Esophagus mucosa (tissue), 1 donor: ENCODE measurements at places on chromosomes 2 and 18. TPM values are rescaled to one million over a fixed set of nuclear protein-coding genes. Genes with fewer than 3 reads are reported as not detected.

DNA sequence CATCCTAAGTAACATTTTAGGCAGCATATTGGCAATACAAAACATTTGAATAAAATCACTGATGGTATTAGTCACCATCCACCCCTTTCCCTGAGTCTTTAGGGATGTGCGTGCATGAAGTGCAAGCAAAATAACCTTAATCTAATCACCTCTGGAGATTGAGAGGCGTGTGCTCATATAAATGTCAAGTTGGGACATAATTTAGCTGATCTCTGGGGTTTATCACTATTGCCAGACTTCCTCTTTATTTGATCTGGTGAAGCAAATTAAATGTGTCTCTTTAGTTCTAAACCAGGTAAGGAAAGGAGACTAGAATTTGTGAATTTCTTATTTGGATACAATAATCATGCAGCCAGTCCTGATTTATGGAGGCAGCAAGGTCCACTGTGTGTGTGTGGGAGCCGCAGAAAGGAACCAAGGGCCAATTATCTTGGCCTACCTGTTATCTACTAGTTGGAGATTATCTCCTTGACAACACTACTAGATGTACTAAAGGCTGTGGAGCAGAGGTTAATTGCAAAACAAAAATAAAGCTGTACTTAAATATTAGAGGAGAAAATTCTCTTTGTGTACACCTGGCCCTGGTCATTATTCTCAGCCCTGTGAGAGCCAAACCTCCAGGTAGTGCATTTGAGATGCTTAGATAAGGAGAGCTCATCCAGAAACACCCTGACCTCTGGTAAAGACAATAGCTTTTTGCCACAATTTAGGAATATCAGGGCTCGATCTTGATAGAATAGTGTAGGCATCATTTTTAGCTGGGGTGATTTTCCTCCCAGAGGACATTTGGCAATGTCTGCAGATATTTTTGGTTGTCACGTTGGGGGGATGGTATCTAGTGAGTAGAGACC is 78.2 kb downstream of the HRH4 start:
- no peak for ATAC-seq

GRCh38 chr2:145076085-145076484 is 556.2 kb upstream of the ZEB2 start:
- no peak for ATAC-seq

DNA sequence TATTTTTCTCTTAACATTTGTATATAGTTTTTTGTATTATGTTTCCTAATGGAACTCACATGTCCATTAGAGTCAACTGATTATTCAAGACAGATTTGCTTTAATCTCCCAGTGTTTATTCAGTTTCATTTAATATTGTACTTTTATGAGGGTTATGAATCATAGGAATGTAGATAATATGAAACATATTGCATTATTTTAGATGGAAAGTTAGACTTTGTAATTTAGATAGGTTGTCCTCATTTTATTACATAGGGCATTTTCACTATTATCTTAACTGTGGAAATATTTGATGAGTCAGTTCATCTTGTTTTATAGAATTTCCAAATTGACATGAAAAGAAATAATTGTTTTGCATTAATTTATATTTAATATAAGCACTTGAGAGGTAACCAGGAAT is 240.8 kb downstream of the PLCL1 start:
- no peak for ATAC-seq

DNA sequence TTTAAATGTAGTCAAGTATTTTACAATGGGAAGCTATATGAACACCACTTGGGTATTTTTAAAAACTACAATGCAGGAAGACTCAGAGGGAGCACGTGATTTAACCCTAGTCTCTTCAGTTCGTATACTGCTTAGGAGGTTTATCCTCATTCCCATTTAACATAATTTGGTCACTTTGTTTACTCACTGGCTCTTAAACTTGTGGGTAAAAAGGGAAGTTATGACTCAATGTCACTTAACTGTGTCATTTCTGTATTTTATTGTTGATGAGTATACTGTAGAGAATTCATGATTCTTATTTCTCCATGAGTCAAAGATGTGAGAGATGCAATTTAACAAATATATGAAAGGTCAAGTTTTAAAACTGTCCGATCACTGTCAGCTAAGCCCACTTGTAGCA is 48.2 kb downstream of the SLC66A3 start:
- peak; percentile 33 for ATAC-seq

DNA sequence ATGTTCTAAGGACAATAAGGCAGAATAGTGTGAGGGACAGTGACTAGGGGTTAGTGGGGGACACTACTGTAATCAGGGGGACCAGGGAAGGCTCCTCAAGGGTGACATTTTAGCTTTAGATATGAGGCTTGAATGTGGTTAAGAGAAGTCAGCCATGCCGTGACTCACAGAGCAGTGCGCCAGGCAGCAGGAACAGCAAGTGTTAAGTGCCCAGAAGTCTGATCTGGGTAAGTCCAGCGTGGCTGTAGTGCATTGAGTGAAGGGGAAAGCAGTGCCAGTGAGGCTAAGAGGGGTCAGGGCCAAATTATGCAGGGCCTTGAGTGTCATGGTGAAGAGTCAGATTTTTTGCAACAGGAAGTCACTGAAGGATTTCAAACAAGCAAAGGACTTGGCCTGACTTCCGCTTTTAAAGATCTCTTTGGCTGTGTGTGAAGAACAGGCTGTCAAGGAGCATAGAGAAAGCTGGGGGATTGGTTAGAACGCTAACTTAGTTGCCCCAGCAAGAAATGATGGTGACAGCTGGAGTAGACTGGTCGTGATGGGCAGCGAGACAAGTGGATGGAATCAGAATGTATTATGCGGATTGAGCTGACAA is 151.5 kb downstream of the MSH2 start:
- ATAC-seq: no peak

DNA sequence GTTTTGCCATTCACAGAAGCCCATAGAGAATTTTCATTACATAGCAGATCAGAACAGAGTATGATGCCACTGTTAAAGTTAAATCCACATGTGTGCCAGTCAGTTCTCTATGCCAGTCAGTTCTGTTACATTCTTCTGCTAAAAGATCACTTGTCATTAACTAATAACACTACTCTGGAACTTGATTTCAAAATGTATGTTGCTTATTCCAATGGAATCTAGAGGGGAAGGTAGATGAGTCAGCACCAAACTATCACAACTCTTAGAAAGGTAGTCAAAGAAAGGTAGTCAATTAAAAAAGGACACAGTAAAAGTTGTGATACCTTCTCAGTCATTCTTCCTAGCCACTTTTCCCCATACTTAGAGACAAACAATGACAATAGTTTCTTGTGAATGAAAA is 1214.4 kb downstream of the LRP1B start:
- no peak for ATAC-seq

DNA sequence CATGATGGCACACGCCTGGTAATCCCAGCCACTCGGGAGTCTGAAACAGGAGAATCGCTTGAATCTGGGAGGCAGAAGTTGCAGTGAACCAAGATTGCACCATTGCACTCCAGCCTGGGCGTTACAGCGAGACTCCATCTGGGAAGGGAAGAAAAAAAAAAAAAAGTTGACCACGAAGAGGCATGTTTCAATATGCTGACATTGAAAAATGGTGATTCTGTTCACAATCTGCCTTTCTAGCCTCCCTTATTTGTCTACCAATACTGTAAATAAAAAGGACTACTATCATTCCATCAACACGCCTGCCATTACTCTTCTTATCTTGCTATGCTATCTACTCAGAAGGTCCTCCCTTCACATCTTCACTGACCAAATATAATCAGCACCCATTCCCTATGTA is 18.4 kb downstream of the GFPT1 start:
- ATAC-seq: no peak

HSBP1L1 gene
- 15.5 TPM for total RNA-seq

STEAP3 gene
- total RNA-seq: 11.6 TPM

FBXO15 gene
- 0.76 TPM for total RNA-seq

SPAST gene
- total RNA-seq: 12.0 TPM

MYO7B gene
- total RNA-seq: 0.04 TPM

LYPD1 gene
- total RNA-seq: 1.6 TPM

RIT2 gene
- not detected for total RNA-seq
